ENCODE measurements at places on chromosomes 2 and 18.

GRCh38 chr18:79572093-79572780, 107.4 kb upstream of the CTDP1 start:
- no peak for DNase-seq

DNA sequence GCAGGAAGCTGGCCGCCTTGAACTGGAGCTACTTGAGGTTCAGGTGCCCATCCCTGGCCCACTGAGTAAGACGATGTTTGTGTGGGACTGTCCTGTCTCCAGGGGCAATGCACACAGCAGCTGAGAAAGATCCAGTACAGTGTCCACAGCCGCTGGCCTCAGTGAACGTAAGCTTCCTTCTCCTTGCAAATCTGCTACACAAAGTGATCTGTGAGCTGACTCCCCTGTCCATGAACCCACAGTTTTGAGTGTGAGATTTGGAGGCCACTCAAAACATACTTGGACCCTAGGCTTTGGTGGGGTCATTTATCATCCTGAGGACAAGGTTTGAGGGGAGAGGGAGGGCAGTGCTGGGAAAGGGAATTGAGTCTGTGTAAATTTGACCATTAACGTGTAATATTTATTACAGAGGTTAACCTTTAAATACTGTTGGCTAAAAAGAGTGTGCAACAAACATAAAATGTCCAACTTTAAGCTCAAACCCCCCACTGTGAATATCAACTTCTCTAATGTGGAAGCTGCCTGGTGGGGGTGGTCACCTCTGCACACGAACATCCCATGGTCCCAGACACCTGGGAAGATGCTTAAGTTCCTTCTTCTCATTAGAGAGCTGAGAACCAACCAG, 4.9 kb upstream of the CYS1 start:
- DNase-seq = no peak

- DNase-seq = no peak
Measured at GRCh38 chr2:144826105-144826504, 306.2 kb upstream of the ZEB2 start.

DNA sequence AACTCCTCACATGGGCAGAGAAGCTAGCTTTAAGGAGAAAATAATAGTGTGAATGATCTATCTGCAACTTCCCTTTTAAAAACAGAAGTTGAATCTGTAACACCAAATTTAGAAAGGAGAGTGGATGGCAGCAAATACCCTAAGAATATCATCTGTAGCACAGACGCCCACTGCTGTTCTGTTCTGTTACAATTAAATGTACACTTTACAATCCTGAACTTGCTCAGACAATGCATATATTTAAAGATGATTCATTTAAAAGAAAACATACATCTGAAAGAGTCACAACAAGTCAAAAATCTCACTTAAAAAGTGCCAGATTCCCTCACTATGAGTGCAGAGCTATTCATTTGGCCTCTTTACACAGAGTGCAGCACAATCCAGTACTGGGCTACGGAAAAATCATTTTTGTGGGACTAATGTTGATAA, 8.0 kb upstream of the SERTAD2 start:
- DNase-seq = no peak

DNA sequence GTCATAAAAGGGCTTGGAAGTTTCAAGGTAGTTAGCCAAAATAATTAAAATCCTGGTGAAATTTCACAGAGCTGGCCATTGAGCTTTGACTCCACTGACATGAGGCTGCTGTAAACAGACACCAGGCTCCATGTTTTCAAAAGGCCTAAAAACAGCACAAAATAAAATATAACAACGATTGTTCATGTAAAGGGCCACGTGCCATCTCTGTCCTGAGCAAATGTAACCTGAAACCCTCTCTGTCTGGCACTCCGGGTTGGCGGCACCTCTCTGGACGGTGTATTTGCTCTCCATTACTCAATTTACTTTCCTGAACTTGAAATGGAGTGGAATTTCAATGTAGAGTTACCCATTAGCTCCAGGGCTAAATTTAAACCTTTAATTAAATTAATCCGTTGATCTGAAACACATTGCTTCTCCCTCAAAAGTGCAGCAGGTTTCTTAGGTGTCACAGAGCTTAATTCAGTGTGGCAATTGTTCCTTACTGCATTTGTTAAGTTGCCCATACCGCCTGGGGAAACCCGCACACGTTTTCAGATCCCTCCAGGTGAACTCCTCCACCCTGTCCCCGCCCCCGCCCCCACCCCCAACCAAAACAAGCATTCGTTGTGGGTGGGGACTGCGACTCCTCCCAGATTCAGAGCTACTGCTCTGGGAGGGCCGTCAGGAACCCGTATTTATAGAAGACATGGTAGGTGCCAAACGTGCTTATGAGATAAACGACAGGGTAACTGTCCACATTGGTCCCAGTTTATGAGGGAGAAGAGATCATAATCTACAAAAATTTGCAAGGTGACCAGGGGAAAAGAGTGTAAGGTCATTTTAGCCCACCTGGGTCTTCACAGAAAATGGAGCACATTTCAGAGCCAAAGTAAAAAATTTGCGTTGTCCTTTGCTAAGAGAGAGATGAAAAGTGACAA, 1.2 kb upstream of the CABLES1 start:
- DNase-seq = no peak

DNA sequence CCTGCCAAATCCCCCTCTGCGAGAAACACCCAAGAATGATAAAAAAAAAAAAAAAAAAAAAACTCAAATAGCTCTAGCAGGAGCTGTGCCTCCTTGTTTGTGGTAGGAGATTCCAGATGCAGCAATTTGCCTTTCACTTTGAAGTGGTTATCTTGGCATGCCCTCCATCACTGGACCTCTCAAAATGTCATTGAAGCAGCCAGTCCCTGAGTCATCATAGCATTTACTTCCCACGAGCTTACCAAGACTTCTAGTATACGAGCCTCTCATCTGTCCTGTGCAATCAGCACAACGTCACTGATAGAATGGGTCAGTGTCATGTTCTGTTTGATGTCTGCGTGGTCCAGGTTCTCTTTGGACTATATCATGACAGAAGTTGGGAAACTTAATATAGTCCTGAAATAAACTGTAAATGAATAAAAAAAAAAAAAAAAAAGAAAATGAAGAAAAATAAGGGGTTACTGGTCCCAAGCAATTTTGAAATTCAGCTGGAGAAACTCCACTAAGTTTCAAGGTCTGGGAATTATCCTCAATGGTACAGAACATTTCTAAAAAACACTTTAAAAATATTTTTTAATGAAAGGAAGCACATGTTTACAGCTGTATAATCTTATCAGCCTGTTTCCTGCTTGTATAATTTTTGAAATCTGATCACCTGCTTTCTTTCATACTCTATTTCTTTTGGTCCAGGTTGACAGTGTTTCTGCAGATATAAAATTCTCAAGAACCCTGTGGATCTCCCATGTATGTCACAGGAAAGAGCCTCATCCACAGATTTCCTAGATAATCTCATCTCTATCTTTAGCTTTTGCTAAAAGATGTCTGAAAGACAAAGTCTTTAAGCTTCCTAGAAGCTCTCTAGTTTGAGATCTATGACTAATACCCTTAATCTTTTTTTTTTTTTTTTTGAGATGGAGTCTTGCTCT, 74.1 kb upstream of the EHBP1 start:
- DNase-seq = no peak

DNA sequence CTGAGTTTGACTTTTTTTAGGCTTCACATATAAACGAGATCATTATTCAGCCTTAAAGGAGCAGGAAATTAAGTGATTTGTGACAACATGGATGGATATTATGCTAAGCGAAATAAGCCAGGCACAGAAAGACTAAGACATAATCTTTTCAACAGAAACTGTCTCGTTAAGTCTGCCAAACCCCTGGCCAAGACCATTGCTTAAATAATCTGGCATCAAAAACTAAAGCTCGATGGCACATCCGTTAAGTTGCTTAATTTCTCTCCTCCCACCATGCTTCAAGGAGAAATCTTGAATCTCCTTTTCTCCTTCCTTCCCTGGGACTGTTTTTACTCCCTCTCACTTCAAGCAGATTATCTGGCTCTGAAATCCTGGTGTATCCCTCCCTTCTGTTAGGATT, 140.3 kb downstream of the GALNT14 start:
- DNase-seq = no peak

GRCh38 chr2:19435815-19436214, 77.4 kb upstream of the OSR1 start:
- peak; percentile 28 for DNase-seq

GRCh38 chr2:112996635-112997034, 8.6 kb upstream of the IL36A start:
- no peak for DNase-seq

DNA sequence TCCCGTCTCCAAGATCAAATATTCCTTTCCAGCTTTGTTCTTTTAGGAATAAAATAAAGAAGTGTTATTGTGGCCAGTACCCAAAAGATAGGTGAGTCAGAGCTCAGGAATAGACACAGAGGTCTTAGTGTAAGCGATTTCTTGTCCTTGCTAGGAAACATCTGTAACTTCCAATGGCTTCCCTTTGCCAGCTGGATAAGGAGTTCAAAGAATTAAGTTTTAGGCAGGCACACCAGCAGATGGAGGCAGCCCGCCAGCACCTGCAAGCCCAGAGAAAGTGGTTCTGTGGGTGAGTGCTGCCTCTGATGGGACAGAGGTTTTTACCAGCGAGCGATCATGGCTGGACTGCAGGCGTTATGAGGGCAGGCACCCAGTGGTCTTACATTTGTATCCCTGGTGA, 125.4 kb downstream of the MGAT5 start:
- DNase-seq = no peak

- DNase-seq = no peak
Measured at GRCh38 chr18:78986018-78986481, 6.4 kb downstream of the SALL3 start.

DNA sequence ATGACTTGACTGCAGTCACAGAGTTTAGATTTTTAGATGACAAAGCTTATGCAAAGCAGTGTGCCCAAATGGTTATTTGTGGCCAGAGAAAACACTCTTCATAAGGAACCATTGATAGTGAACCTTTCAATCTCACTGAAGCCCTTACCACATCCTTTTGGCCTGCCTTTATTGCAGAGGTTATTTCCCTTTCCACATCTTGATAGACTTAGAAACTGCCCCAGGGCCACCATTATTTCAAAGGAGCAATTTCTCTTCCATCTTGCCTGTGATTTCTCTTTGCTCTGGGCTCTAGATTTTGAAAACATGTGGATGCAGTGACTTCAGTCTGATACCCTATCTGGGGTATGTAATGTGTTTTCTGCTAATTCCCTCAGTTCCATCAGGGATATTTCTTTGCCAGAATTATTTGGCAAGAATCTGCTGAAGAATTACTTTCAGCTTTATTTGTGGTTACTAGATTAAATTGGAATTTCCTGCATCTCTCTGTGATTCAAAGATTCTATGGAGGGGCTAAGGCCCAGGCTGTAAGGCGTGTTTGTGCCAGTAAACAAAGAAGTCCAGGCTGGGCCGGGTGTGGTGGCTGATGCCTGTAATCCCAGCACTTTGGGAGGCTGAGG, 51.0 kb downstream of the MOGAT1 start:
- peak; percentile 65 for DNase-seq

DNA sequence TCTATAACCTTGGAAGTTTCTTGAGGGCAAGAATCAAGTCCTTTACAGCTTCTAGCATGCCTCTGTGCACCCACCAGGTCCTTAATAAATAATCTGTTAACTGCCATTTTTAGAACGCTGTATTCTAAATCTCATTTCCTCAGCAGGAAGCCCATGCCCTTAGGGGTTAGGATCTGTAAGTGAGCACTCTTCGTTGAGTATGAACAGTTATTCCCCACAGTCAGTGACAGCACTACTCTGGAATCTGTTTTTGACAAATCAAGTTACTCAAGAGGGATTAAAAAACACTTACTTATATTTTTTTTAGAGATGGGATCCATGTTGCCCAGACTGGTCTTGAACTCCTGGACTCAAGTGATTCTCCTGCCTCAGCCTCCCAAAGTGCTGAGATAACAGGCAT, 14.6 kb downstream of the PAIP2B start:
- no peak for DNase-seq

DNA sequence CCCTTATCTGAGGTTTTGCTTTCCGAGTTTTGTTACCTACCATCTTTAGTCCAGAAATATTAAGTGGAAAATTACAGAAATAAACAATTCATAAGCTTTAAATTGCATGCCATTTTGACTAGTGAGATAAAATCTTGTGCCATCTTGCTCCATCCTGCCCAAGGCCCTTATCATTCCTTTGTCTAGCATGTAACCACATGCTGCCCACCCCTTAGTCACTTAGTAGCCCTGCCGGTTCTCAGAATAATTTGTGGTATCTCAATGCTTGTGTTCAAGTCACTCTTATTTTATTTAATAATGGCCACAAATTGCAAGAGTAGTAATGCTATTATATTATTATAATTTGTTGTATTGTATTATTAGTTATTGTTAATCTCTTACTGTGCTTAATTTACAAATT, 36.8 kb upstream of the VPS54 start:
- DNase-seq = no peak

DNA sequence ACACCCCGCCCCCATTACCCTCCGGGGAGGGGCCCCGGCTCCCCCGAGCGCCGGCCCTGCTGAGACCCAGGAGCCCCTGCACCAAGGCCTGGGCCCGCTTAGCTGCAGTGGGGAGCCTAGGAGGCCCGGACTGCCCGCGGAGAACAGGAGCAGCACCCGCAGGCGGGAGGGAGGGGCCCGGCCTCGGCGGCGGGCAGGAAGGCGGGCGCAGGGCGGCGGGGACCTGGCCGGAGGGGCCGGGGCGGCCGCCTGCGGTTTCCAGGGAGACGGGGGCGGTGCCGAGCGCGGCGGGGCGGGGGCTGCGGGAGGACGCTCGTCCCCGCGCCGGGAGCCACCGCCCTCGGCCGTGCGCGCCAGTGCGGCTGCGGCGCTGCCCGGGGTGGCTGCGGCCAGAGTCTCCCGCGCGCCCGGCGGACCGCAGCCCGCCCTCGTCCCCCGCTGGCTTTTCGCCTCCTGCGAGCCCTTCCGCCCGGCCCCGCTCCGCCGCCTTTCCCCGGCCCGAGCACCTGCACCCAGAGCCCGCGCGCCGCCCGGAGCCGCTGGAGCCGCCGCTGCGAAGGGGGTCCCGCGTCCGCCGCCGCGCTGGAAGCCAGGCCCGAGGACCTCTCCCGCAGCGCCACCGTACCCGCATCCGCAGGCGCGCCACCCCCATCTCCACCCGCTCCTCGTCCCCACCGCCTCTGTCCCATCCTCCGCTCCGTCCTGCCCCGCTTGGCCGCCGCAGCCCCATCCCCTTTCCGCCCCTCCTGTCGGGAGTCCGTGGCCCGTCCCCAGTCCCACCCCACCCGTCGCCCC, 17.2 kb downstream of the GPC1 start:
- peak; percentile 41 for DNase-seq

All from HFFc6 (cell line).